Esophagus squamous epithelium (tissue), 5 donors: ENCODE measurements at places on chromosomes 2 and 18. TPM values are rescaled to one million over a fixed set of nuclear protein-coding genes. Genes with fewer than 3 reads are reported as not detected.

GRCh38 chr2:74690571-74690970 lies 36.5 kb downstream of the SEMA4F start:
- DNase-seq, result no peak

Gene PAX8
- 0.32 TPM for total RNA-seq

DNA sequence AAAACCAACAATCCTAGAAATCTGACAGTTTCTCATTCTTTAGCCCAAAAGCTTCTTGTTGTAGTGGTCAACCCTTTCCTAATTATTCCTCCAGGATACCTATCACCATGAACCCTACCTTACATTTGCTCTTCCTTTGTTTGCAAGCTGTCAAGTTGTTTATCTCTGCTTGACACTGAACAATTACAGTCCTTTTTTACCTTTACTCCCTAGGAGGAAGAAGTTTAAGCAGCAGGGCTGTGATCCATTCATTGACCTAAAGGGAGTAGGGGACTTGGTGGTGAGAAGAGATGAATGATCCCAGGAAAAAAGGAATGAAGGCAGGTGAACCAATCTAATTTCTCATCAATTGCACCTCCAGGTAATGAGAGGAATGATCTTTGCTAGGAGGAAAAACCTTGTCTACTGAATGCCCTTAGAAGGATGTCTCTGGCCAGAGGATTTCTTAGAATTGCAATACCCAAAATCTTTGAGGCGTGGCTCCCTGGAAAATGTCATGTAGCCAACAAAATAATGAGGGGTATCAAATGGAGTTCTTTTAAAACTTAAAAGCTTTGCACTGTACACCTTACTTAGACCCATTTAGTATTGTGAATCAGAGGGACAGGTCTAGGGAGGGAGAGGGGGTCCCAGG lies 47.7 kb downstream of the MREG start:
- no peak for DNase-seq

DNA sequence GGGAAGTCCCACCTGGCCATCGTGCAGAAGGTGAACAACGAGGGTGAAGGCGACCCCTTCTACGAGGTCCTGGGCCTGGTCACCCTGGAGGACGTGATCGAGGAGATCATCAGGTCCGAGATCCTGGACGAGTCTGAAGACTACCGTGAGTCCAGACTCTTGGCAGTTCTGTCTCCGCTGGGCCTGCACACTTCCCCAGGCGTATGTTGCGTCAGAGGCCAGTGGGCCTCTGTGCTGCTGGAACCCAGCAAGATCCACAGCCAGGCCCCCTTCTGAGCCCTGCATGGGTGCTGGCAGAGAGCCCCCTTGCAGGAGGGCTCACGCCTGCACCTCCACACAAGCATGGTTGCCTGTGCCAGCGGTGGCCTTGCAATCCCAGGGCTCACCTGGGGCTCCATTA lies 9.0 kb downstream of the CNNM3 start:
- no peak for DNase-seq

Gene PLGLB2
- total RNA-seq, result 0.35 TPM

GRCh38 chr2:27262379-27263286 lies at the start of gene SLC30A3:
TSS of gene SLC30A3 (minus strand) at chr2:27263047. CDS start at chr2:27262906, 141 bp downstream.
- no peak for DNase-seq

- no peak for DNase-seq
Measured at GRCh38 chr2:105778080-105778607, 33.4 kb downstream of the NCK2 start.

Gene CERKL
- not detected for total RNA-seq

DNA sequence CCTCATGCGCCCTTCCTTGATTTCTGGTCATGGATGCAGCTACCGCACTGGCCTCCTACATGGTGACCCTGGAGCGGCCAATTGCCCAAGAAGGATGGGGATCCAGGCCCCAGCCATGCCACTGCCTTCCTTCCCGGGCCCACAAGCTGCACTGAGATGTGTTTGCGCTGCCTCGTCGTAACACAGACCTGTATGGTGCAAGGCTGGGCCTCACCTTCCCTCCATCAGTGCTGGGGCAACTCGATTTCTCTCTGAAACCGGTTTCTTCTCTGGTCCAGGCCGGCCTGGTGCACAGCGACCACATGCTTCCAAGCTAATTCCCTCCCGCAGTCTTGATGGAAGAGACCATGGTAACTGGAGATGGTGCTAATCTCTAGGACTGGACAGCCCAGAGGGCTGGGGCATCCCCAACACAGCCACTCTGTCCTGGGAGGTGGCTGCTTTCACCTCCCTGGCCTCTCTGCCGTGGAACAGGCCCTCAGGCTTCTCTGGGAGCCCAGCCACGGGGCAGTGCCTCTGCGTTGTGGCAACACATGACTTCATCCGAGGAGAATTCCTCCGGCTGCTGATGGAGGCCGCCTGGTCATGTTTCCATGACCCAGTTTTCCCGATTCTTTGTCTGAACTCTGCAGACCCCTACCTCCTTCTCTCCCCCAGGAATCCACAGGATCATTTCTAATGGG lies 184.2 kb downstream of the GLI2 start:
- DNase-seq, result no peak

Gene HOXD12
- total RNA-seq, result not detected

- no peak for DNase-seq
Measured at GRCh38 chr2:182047544-182047943, 61.9 kb downstream of the PPP1R1C start.

DNA sequence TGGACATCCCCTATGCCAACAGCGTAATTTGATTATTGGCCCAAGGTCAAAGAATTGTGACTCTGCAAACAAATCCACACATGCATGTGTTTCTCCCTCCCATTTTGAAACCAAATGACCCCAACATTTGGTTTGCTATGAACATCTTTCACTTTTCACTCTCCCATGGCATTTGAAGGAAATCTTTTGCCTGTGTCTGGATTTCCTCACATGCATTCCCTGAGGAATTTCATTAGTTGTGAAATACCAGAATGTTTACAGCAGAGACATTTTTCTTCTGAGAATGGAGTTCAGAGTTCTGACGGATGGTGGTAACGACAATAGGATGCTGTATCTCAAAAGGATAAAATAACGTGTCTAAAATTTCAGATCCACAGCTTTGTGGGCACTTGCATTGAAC lies 60.3 kb upstream of the LMAN1 start:
- no peak for DNase-seq

- no peak for DNase-seq
Measured at GRCh38 chr2:98701230-98701629, 29.7 kb downstream of the MGAT4A start.

Gene RTKN
- 29.3 TPM for total RNA-seq

- DNase-seq, result no peak
Measured at GRCh38 chr2:88088999-88089398, 21.4 kb downstream of the SMYD1 start.

DNA sequence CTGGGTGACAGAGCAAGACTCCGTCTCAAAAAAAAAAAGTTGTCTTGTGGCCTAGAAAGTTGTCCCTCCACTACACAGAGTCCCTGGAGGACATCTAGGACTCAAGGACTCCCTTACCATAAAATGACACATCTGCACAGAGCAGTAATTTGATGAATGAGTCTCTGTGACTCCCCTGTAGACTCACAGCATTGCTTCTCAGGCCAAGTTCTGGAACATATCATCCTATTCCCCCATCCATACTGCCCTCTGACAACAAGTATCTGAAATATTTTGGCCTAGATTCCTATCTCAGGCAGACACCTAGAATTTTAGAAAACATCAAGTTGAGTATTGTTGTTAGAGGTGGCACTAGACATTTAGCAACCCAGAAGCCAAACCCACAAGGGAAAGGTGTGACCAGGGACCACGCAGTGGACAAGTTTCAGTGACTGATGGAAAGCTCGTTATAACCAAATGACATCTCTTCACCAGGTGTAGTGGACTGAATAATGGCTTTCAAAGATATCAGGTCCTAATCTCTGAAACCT lies 97.9 kb upstream of the ATP8B1 start:
- no peak for DNase-seq

DNA sequence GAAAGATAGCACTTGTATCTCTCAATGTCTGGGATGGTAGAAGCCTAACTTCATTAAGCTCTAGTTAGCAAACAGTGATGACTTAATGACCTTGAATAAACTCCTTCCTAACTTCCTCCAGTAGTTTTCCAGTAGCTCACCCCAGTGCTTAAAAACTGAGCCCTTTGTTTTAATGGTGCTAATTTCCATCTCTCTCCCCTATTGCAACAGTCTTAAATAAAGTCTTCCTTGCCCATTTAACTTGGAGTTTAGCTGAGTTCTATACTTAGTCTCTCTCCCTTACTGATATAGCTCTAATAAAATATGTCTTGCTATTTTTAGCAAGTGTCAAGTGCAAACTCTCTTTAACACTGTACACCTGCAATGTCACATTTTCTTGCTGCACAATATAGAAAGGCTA lies 267.0 kb downstream of the CCDC85A start:
- no peak for DNase-seq

Gene RUFY4
- not detected for total RNA-seq
